ENCODE measurements at places on chromosomes 4 and X.
A peak's percentile ranks its signal among the peaks of the same experiment; 100 is the strongest.

DNA sequence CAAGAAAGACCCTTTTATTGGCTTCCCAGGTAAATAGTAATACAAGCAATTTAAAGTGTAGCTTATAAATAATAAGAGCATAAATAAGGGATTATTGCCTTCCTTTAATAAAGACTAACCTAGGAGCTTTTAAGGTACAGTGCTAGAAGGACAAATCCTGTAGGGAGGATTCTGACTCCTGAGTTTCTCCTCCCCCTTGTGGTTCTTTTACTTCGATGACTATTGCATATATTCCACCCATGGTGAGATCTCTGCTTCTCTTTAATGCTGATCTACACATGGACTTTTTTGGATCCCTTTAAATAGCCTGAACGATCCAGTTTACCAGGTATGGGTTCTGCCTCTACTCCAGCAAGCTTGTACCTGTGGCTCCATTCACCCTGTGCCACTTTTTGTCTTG, 2.5 kb downstream of the GALNT7 start:
- DNase-seq = no peak

DNA sequence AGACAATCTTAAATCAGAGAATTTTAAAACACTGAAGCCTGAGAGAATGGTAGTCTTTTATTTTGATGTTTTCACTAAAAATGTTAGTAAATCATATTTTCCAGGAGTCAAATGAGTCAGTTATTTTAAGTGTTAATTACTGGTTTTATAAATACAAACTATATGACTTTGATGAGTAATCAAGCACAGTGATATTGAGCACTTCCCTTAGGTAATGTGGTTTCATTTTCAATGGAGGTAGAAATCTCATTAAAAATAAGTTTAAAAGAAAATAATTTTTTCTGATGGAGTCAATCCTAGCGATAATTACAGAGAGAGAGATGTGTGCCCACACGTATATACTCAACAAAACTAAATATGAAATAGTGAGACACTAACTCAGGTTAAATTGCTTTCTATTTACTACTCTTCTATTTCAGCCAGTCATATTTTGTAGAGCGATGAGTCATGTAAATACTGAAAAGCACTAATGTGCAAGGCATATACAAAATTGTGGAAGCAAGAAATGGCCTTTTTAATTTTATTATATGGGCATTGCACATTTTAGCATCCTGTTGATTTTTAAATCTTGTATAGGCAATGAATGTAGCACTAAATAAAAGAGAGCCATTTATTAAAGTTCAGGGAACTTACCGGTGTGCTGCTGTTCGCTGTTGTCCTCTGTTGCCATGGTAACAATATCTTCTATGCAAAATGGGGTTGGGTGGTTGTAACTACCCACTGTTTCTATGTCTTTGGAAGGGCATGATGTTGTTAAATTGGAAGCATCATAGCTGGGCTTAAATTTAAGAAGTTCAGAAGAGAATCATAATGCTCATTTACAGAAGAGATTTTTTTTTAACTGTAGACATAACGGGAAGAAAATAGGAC, 513.7 kb downstream of the TLL1 start:
- DNase-seq = no peak

DNA sequence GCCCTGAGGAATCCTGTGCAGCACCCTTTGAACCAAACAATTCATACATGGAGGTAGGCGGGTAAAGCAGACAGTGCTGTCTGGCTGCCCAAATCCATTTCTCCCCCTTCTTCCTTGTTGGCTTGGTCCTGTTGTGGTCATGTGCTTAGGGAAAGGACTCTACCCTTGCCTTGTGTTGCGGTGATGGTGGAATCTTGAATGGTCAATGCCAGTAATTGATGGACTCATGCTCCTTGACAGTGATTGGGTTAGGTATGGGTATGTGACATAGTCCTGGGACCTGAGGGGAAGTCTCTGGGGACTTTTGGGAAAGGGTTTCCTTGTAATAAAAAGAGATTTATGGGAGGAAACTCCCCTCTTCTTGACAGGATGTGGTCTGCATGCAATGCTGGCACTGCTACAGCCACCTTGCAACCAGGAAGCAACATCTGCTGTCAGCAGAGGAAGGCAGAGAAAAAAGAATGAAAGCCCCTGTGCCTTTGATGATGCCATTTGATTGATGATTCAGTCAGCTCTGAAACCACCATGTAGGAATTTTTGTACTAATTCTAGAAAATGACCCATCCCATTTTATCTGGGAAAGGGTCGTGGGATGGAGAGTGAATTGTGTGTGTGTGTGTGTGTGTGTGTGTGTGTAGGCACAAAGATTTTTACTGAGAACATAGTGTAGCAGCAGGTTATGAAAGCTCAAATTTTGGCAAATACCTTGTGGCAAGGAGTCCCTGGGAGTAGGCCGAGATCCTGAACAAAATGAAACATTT, 30.0 kb upstream of the HUWE1 start:
- DNase-seq = peak; percentile 17

- DNase-seq = no peak
Measured at GRCh38 chr4:96295143-96295741, 455.3 kb downstream of the PDHA2 start.

DNA sequence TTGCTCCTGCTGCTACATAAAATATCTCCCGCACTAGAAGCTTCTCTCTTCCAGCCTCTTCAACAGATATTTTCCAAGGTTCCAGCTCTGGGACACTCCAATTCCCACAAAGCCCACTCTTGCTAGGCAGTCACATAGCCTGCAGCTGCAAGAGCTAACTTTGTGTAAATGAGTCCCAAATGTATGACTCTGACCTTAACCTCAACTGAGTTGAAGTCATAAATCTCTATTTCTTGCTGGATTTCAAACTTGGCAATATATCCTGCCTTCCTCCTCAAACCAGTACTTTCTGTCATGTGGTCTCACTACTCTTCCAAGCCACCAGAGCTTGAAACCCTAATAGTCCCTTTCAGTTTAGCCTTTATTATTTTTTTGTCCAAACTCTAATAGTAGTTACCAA, 315.4 kb upstream of the GRIA3 start:
- no peak for DNase-seq

GRCh38 chr4:148986951-148987350, 544.7 kb upstream of the NR3C2 start:
- DNase-seq = no peak
